ENCODE measurements at places on chromosomes 5 and 9.

DNA sequence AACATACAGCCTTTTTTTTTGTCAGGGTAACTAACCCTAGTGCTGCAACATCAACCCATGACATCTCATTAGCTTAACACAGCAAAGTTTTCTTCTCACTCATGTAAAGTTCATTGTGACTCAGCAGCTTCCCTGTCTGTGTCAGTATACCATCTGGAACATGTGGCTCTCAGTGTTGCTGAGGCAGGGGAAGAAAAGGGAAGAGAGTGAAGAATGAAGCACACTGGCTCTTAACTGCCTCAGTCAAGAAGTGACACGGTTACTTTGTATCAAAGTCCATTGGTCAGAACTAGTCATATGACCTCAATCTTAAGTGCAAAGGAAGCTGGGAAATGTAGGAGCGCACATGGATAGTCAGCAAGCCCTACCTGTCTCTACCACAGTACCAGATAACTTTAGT is 185.0 kb upstream of the ELL2 start:
- DNase-seq, result peak; percentile 19
- no peaks in the 10 kb centered on the region for H3K36me3 ChIP-seq
- H3K27me3 ChIP-seq, result peaks cover 3% of the 10 kb centered on the region
- peaks cover 5% of the 10 kb centered on the region for H3K4me1 ChIP-seq
- H3K27ac ChIP-seq, result no peak overlapping the region
- no peak overlapping the region for H3K4me3 ChIP-seq

- no peaks in the 10 kb centered on the region for H3K27me3 ChIP-seq
- H3K4me3 ChIP-seq, result no peak overlapping the region
- no peaks in the 10 kb centered on the region for H3K36me3 ChIP-seq
Observed at GRCh38 chr5:17079562-17079961, 137.9 kb upstream of the BASP1 start.

DNA sequence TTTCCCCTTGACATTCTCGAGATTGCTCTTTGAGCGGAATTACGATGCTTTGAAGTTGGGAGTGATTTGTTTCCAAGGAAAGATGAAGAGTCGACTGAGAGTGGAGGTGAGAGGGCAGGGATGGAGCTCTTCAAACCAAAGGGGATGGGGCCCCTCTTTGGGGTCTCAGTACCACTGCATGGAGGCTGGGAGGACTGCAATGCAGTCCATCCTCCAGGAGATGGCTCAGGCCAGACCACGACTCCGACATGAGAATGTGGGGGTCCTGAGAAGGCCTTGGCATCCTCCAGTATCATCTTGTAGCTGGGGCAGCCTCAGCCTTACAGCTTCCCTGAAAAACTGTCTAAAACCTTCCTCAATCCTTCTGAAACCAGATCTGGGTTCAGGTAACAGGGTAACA is 51.1 kb upstream of the CDKN2AIPNL start:
- H3K27ac ChIP-seq, result no peak overlapping the region
- no peak overlapping the region for H3K4me3 ChIP-seq
- no peak for DNase-seq

GRCh38 chr5:130171699-130172098 is 267.4 kb downstream of the CHSY3 start:
- no peak overlapping the region for H3K4me3 ChIP-seq
- H3K4me1 ChIP-seq, result no peaks in the 10 kb centered on the region
- peaks cover 3% of the 10 kb centered on the region for H3K27me3 ChIP-seq
- DNase-seq, result no peak
- no peaks in the 10 kb centered on the region for H3K36me3 ChIP-seq
- H3K27ac ChIP-seq, result no peak overlapping the region

DNA sequence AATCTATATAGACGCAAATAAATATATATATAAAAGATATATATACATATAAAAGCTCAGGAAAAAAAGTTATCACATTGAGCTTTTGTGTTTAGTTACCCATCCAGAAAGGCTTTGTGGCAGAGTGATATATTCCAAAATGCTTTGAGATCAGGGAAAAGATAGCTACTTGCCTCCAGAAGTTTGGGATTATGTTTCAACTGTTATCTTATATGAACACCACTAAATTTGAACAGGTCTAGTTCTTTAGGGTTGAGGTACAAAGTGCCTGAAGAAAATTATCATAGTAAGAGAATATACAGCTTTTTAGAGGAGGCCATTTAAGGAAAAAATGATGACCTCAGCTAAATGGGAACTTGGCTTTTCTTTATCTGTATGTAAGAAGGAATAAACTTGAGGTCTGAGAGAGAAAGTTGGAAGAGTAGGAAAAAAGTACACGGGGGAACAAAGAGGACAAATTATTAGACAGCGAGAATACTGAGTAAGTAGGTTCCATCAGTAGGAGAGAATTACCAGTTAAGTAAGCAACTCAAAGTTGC is 2.4 kb downstream of the ERP44 start:
- no peak overlapping the region for H3K27ac ChIP-seq
- no peak overlapping the region for H3K4me3 ChIP-seq
- no peaks in the 10 kb centered on the region for H3K27me3 ChIP-seq

- H3K4me1 ChIP-seq, result peaks cover 82% of the 10 kb centered on the region
- peaks cover 5% of the 10 kb centered on the region for H3K36me3 ChIP-seq
- H3K27me3 ChIP-seq, result no peaks in the 10 kb centered on the region
- H3K4me3 ChIP-seq, result no peak overlapping the region
- H3K27ac ChIP-seq, result no peak overlapping the region
Observed at GRCh38 chr9:111910428-111910827, 13.8 kb downstream of the UGCG start.

- no peaks in the 10 kb centered on the region for H3K36me3 ChIP-seq
- H3K4me1 ChIP-seq, result no peaks in the 10 kb centered on the region
- H3K27me3 ChIP-seq, result no peaks in the 10 kb centered on the region
- no peak overlapping the region for H3K4me3 ChIP-seq
- no peak overlapping the region for H3K27ac ChIP-seq
Observed at GRCh38 chr5:130912088-130912487, 253.0 kb downstream of the HINT1 start.

GRCh38 chr9:133058550-133059320 is 3.0 kb upstream of the CEL start:
- no peaks in the 10 kb centered on the region for H3K27me3 ChIP-seq
- peaks cover 15% of the 10 kb centered on the region for H3K36me3 ChIP-seq

GRCh38 chr5:141840280-141840812 is 37.9 kb downstream of the PCDH1 start:
- no peaks in the 10 kb centered on the region for H3K36me3 ChIP-seq
- DNase-seq, result no peak
- no peak overlapping the region for H3K4me3 ChIP-seq
- H3K27me3 ChIP-seq, result peaks cover 2% of the 10 kb centered on the region
- peaks cover 18% of the 10 kb centered on the region for H3K4me1 ChIP-seq
- H3K27ac ChIP-seq, result no peak overlapping the region

- no peaks in the 10 kb centered on the region for H3K4me1 ChIP-seq
- H3K36me3 ChIP-seq, result no peaks in the 10 kb centered on the region
- no peak overlapping the region for H3K4me3 ChIP-seq
- no peaks in the 10 kb centered on the region for H3K27me3 ChIP-seq
Observed at GRCh38 chr5:147645197-147645596, 135.3 kb upstream of the DPYSL3 start.

GRCh38 chr5:177232761-177233160 is 70.8 kb downstream of the RAB24 start:
- no peaks in the 10 kb centered on the region for H3K27me3 ChIP-seq
- peaks cover 7% of the 10 kb centered on the region for H3K4me1 ChIP-seq
- no peak for DNase-seq
- peaks cover 13% of the 10 kb centered on the region for H3K36me3 ChIP-seq
- no peak overlapping the region for H3K27ac ChIP-seq

GRCh38 chr9:102405218-102405867 is 589.8 kb upstream of the CYLC2 start:
- no peaks in the 10 kb centered on the region for H3K4me1 ChIP-seq
- no peaks in the 10 kb centered on the region for H3K36me3 ChIP-seq
- no peak overlapping the region for H3K4me3 ChIP-seq
- no peak for DNase-seq
- H3K27me3 ChIP-seq, result no peaks in the 10 kb centered on the region

DNA sequence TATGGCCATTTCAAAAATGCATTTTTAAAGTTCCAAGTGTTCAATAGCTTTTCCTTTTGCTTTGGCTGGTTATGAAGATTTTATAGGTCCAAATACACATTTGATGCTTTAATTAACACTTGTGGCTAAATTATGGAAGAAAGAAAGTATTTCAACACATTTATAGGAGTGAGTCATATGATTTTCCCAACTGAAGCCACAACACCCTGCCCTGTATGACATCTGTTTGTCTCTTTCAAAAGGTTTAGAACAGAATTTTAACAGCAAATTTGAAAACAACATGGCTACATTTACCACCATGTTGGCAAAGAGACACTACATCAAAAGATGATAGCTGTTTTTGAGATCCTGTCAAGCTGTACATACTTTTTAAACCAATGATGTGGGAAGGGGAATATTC is 99.4 kb downstream of the TMEM174 start:
- H3K27ac ChIP-seq, result no peak overlapping the region
- no peak overlapping the region for H3K4me3 ChIP-seq
- H3K27me3 ChIP-seq, result peaks cover 26% of the 10 kb centered on the region

DNA sequence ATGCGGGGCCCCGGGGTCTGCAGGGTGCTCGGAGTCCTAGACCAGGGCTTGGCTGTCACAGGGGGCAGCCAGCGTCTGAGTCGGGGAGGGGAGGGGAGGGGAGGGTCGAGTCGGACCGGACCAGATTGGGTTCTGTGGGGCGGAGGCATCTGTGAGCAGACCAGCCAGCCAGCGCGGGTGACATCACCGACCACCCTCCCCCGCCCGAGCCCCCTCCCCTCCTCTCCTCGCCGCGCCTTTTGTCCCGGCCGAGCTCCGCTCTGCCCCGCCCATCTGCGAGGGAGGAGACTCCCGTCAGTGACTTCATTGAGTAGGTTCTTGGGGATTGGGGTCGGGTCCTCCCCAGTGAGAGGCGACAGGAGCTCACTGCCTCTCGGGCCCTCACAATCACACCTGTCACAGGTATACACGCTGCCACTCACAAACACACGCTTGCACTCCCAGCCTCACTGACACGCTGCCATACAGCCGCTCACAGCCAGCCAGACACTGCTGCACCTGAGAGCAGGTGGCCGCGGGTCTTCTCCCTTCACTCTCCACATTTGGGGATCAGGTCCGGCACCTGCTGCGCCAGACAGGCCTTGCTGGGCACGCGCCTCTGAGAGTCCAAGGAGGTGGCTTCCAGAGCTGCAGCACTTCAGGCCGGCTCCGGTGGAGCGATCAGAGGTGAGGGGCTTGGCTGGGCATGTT is 546 bp downstream of the DNAJB5 start:
- H3K4me3 ChIP-seq, result peak overlapping the region; percentile 90
- peaks cover 79% of the 10 kb centered on the region for H3K4me1 ChIP-seq
- DNase-seq, result peak; percentile 62
- H3K27ac ChIP-seq, result peak overlapping the region; percentile 62
- H3K36me3 ChIP-seq, result peaks cover 5% of the 10 kb centered on the region

DNA sequence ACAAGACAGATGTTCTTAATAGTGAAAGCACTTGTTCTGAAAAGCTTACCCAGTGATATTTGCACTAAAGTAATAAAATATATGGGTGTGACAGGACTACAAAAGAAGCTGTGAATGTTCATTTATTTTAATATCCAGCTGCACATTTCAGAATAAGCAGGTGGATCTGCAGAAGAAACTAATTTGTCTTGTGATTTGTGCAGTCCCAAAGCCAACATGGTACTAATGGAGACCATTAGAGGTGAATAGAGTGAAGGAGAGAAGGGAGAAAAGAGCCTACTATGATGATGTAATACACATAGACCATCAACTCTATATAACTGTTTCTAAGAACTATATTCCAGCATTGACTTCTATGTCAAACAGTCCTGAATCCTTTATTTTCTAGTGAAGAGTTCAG is 362.8 kb downstream of the ISL1 start:
- no peaks in the 10 kb centered on the region for H3K4me1 ChIP-seq
- no peak for DNase-seq
- no peak overlapping the region for H3K27ac ChIP-seq
- H3K27me3 ChIP-seq, result no peaks in the 10 kb centered on the region

DNA sequence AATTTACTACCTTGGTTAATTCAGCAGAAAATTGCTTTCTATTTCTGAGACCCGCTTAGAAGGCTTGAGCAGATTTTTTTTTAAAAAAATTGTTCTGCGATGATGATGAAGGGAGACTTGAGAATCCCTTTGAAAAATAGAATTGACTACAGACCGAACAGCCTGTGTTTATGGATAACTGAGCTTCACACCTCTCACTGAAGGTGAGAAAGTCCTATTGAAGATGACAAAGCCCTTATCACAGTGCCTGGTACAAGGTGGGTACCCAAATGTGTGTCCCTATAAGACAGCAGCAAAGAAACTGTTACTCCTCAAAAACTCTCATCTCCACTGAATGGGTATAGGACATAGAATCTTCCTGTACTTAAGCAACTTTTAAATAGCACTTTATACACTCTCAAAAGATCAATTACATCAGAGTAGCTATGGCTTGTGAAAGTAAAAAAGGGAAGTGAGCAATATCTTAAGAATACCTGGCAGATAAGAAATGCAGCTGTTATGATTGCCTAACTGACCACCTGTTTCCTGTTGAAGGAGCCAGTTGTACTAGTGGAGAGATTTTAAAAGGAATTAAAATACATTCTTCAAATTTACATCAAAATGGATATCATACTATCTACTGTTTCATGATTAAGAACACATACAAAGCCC is 419.7 kb downstream of the CHSY3 start:
- H3K36me3 ChIP-seq, result no peaks in the 10 kb centered on the region
- no peaks in the 10 kb centered on the region for H3K4me1 ChIP-seq

- H3K36me3 ChIP-seq, result no peaks in the 10 kb centered on the region
- H3K4me1 ChIP-seq, result no peaks in the 10 kb centered on the region
- H3K27ac ChIP-seq, result no peak overlapping the region
- H3K27me3 ChIP-seq, result peaks cover 24% of the 10 kb centered on the region
Observed at GRCh38 chr9:76697554-76697953, 66.7 kb upstream of the PCA3 start.

DNA sequence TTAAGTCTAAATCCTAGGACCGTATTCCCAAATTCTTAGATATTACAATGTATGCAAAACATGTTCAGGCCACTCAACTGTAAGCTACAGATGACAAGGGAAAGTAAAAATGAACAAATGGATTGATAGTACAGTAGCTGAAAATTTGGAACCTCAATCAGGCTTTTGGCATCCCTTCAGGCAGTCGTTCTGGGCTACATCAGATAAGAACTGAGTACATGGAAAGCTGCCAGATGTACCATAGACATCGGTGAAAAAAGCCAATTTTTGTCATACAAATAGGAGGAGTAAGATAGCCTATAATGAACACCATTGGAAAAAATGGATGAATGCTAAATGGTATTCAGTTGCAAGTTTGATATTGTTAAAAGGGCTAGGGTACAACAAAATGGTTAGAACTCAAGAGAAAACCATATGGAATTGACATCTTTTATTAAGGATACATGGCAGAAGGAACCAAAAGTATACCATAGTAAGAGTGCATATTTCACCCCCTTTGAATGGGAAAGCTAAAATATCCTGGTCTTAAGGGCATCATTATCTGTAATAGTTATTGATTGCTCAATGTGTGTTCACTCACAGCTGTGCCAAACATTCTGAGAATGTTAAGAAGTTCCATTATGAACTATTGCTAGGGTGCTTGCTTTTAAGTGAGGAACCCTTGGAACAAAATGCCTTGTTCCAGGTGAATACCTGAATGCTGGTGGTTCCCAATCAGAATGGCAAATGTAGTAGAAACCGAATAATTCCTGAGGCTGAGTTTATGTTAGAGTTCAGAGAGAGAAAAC is 86.4 kb downstream of the NR3C1 start:
- no peak for DNase-seq
- peaks cover 56% of the 10 kb centered on the region for H3K4me1 ChIP-seq
- H3K27me3 ChIP-seq, result no peaks in the 10 kb centered on the region

Measured in activated naive CD4-positive, alpha-beta T cell treated with anti-CD3 and anti-CD28 coated beads for 36 hours (primary cell).